ENCODE measurements at places on chromosomes 2 and 18. TPM values are rescaled to one million over a fixed set of nuclear protein-coding genes. Genes with fewer than 3 reads are reported as not detected.

- H3K36me3 ChIP-seq, result no peaks in the 10 kb centered on the region
- peaks cover 30% of the 10 kb centered on the region for H3K4me1 ChIP-seq
- DNase-seq, result no peak
- H3K27me3 ChIP-seq, result no peaks in the 10 kb centered on the region
- peak overlapping the region; percentile 88 for H3K4me3 ChIP-seq
- peak overlapping the region; percentile 71 for H3K27ac ChIP-seq
Observed at GRCh38 chr2:130372833-130373807, 17.3 kb downstream of the PTPN18 start.

DNA sequence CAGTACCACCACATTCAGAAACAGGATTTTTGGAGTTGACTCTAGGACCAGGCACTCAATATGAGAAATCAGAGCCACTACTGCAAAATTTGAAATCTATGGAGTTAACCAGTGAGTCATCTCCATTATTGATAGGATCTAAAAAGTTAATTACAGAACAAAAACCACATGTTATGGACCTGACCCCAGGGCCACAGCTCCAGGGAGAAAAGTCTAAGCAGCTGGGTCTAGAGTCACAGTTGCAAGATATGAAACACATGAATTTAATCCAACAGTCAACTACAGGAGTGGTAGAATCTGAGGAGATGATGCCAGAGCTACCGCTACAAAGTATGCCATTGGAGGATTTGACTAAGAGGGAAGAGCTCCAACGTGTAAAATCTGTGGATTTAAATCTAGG lies 13.4 kb upstream of the ZNF512 start:
- H3K36me3 ChIP-seq, result no peaks in the 10 kb centered on the region
- no peak overlapping the region for H3K27ac ChIP-seq
- H3K4me3 ChIP-seq, result no peak overlapping the region

- peaks cover 9% of the 10 kb centered on the region for H3K4me1 ChIP-seq
- H3K36me3 ChIP-seq, result peaks cover 18% of the 10 kb centered on the region
Observed at GRCh38 chr2:172481507-172482262, 54.3 kb downstream of the ITGA6 start.

- no peaks in the 10 kb centered on the region for H3K27me3 ChIP-seq
- no peaks in the 10 kb centered on the region for H3K36me3 ChIP-seq
- no peak overlapping the region for H3K4me3 ChIP-seq
- H3K27ac ChIP-seq, result no peak overlapping the region
Observed at GRCh38 chr18:59718108-59718463, 20.9 kb upstream of the CCBE1 start.

GRCh38 chr2:18516112-18516511 lies 44.3 kb downstream of the RDH14 start:
- H3K4me3 ChIP-seq, result no peak overlapping the region
- DNase-seq, result no peak
- H3K27me3 ChIP-seq, result no peaks in the 10 kb centered on the region
- no peaks in the 10 kb centered on the region for H3K36me3 ChIP-seq

- H3K36me3 ChIP-seq, result no peaks in the 10 kb centered on the region
- H3K27ac ChIP-seq, result no peak overlapping the region
- no peaks in the 10 kb centered on the region for H3K27me3 ChIP-seq
Observed at GRCh38 chr2:75432761-75433361, 127.9 kb downstream of the EVA1A start.

NAT8 gene
- not detected for total RNA-seq

DNA sequence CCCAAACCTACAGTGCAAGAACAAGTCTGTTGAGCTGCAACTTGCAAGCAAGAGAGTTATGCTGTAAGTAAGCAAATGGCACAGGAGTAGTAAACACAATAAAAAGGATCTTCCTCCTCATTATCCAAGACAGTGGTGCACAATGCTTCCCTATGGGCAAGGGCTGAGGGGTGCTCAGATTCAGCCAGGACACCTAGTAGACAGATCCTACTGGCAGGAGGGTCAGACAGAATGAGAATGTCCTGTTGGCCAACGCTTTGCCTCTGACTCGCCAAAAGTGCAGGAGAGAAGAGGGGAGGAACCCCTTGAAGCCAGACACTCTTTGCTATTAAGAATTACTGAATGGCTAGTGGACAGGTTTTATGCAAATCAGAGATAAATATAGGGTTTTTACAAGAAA lies 280.4 kb upstream of the SESTD1 start:
- peaks cover 20% of the 10 kb centered on the region for H3K4me1 ChIP-seq
- no peak for DNase-seq
- no peak overlapping the region for H3K27ac ChIP-seq
- H3K36me3 ChIP-seq, result no peaks in the 10 kb centered on the region
- H3K27me3 ChIP-seq, result no peaks in the 10 kb centered on the region

GRCh38 chr2:68172521-68172920 lies 14.8 kb downstream of the PNO1 start:
- DNase-seq, result no peak
- no peak overlapping the region for H3K27ac ChIP-seq
- no peaks in the 10 kb centered on the region for H3K36me3 ChIP-seq
- H3K27me3 ChIP-seq, result no peaks in the 10 kb centered on the region

CAPN10 gene
- total RNA-seq, result 16.3 TPM

IL18RAP gene
- 24.4 TPM for total RNA-seq

GRCh38 chr2:158724803-158725381 lies 70.2 kb upstream of the DAPL1 start:
- peak; percentile 21 for DNase-seq
- H3K27ac ChIP-seq, result no peak overlapping the region
- peaks cover 11% of the 10 kb centered on the region for H3K4me1 ChIP-seq
- H3K27me3 ChIP-seq, result no peaks in the 10 kb centered on the region
- H3K36me3 ChIP-seq, result no peaks in the 10 kb centered on the region
- H3K4me3 ChIP-seq, result no peak overlapping the region

GRCh38 chr2:676647-677055 lies 555 bp downstream of the TMEM18 start:
- H3K4me3 ChIP-seq, result no peak overlapping the region
- H3K36me3 ChIP-seq, result no peaks in the 10 kb centered on the region
- peak; percentile 99 for DNase-seq
- peaks cover 21% of the 10 kb centered on the region for H3K4me1 ChIP-seq
- peak overlapping the region; percentile 92 for H3K27ac ChIP-seq

CRYBA2 gene
- total RNA-seq, result 23.1 TPM

DNA sequence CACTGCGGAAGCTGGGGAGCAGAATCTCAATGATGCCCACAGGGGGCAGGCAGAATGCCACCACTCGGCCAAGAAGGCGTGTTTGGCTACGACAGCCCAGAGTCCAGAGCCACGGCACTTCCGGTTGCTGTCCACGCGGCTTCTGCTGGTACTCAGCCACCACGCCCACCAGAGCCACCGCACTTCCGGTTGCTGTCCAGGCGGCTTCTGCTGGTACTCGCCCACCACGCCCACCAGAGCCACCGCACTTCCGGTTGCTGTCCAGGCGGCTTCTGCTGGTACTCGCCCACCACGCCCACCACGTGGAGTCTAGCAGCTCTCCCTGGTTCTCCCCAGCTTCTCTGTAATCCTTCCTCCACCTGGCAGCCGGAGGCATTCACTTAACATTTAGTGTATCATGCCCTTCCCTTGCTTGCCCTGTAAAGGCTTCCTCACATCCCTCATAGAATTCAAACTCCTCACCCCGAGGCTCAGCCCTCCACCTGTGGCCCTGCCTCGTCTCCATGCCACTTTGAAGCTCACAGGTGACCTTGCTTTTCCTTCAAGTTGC lies 40.1 kb upstream of the APCDD1 start:
- H3K4me3 ChIP-seq, result no peak overlapping the region
- no peaks in the 10 kb centered on the region for H3K36me3 ChIP-seq
- H3K4me1 ChIP-seq, result peaks cover 17% of the 10 kb centered on the region
- DNase-seq, result no peak
- no peaks in the 10 kb centered on the region for H3K27me3 ChIP-seq

DNA sequence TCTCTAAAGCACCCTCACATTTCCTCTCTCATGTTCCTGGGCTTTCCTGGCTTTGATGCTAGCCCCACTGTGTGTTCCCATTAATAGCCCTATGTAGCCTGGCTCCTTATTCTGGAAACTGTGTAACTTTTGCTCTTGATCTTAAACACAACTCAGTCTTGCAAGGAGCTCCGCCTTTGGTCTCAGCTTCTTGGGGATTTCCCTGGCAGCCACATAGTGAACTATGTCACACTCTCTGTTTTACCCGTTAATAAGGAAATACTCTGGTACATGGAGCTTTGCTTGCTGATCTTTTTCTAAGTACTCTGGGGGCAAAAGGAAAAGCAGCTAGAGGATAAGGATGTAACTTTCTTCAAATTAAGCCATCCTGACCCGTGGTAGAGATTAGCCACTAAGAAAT lies 259.3 kb downstream of the NEDD4L start:
- peaks cover 6% of the 10 kb centered on the region for H3K4me1 ChIP-seq
- H3K4me3 ChIP-seq, result no peak overlapping the region
- H3K27me3 ChIP-seq, result no peaks in the 10 kb centered on the region
- no peaks in the 10 kb centered on the region for H3K36me3 ChIP-seq

- no peaks in the 10 kb centered on the region for H3K27me3 ChIP-seq
- H3K27ac ChIP-seq, result no peak overlapping the region
- H3K4me3 ChIP-seq, result no peak overlapping the region
- H3K36me3 ChIP-seq, result no peaks in the 10 kb centered on the region
Observed at GRCh38 chr18:74589021-74589420, 8.6 kb upstream of the ZNF407 start.

All from body of pancreas (tissue), 4 donors.